ENCODE measurements at places on chromosomes 13 and 19.

GRCh38 chr13:84080748-84081530, 198.7 kb upstream of the SLITRK1 start:
- DNase-seq = no peak

- DNase-seq = peak; percentile 26
Observed at GRCh38 chr19:3692141-3693024, 7.9 kb downstream of the PIP5K1C start.

DNA sequence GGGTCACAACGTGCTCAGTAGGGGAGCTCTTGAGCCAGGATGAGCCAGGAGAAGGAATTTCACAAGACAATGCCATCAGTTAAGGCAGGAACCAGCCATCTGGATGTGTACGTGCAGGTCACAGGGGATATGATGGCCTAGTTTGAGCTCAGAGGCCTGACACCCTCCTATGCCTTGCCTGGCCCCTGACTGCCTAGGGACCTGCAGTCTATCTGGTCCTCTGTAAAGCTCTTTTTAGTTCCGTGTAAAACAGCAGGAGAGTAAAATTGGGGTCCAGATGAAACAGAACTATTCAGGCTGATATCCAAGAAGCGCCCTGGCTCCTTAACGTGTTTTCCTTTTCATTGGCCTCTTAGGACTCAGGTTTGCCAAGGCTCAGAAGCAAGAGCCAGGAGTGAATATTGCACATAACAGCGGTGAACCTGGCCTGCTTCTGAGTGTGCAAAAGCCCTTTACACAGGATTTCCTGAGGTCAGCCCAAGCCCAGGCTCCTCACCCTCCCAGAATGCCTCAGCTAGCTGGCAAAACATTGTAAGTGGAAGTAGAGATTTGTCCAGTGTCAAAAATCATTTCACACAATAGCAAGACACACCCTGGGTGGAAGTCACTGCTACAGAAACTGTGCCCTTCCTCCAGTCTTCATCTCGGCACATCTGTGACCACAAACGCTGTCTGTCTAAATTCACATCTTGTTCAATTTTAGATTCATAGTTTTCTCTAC, 777.2 kb downstream of the UQCRFS1 start:
- no peak for DNase-seq

- no peak for DNase-seq
Observed at GRCh38 chr13:107119989-107120881, 552.3 kb upstream of the ARGLU1 start.

GRCh38 chr13:24650161-24650560, 30.0 kb upstream of the ATP12A start:
- DNase-seq = no peak

- peak; percentile 60 for DNase-seq
Observed at GRCh38 chr19:6632002-6632621, 37.8 kb downstream of the TNFSF14 start.

GRCh38 chr19:31351855-31352195, 2.6 kb upstream of the TSHZ3 start:
- DNase-seq = no peak

GRCh38 chr19:48752496-48753365, at the start of gene FUT1:
Gene FUT1 (minus strand): TSS chr19:48752641. CDS start chr19:48751281, 1,360 bp downstream.
- no peak for DNase-seq

DNA sequence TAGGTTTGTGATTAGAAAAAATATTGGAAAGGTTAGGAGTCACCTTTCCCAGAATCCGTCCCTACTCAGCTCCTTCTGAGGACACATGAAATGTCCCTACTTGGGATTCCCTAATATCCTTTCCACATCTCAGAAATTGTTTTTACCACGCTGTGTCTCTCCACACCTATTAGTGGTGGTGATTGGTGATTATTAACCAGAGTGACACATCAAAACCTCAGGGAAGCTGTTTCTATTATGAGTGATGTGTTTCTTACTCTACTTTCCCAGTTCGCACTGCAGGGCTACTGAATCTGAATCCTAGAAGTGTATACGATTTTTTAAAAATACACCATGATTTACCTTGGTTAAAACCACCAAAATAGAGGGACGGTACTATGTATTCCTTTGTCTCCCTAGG, 460.8 kb downstream of the TBC1D4 start:
- DNase-seq = no peak

DNA sequence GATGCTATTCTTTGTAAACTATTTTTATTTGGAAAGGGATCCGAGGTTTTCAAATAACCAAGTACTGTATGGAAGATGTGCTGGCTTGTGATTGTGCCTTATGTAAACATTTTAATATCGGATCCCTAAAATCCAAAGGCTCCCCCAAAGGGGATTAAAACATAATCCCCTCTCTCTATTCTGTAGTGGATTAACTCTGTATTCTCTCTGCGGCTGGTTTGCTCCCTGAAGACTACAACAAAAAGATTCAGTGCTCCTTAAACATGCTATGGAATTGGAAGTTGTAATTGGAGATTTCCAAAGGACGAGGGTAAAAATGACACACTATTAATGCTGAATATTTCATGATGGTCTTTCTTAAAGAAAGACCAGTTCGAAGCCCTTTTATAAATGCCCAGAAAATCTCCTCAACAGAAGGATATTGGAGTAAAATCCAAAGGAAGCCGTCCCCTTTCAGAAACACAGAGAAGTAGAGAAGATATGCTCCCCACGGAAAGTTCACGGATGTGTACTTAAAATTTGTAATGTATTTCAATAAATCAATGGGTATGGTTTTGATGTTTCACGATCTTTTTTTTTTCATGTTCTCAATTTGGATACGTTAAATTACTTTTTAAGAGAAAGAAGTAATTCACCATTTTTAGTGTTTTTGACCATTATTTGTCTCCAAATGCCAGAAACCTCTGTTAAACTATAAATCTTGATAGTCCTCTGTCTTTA, 6.5 kb downstream of the MAB21L1 start:
- DNase-seq = no peak

GRCh38 chr13:98875146-98875729, 102.6 kb downstream of the DOCK9 start:
- no peak for DNase-seq

DNA sequence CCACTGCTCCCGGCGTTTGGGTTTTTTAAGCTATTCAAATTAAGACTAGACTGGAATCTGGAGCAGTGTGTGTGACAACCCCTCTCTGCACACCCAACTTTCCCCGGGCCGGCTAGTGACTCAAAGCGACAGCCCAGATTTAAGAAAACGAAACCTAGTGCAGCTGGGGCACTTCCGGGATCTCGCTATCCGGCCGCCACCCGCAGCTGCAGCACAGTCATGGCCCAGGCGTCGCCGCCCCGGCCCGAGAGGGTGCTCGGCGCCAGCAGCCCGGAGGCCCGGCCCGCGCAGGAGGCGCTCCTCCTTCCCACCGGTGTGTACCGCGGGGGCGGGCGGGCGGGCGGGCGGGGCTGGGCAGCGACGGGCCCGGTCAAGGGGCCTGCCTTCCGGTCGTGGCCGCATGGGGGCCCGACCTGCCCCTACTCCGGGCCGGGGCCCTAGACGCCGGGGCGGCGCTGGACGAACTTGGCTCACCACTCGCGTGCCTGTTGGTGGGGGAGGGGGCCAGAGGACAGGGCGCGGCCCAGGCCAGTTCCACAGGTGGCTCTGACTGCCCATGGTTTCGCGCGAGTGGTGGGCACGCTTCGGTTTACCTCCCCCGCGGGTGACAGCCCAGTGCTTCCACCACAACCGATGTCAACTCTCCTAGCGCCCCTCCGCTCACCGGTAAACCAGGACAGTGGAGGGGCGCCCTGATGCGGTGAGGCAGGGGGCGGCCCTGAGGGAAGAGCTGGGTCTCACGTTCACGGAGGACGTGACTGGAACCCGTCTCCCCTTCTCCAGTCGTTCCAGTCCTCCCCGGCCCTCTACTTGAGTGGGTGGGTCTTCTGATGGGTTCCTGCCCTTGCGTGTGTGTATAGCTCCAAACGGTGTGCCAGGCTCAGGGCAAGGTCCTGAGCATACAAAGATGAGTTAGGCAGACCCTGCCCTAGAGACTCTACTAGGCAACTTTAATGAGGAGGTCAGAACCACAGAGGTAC, at the start of gene PHF11:
Gene PHF11 (plus strand): TSS at position 171 of the 980 bp plus-strand sequence. CDS start 49 bp downstream, at position 220.
- DNase-seq = peak; percentile 65

GRCh38 chr19:495402-496111, 729 bp upstream of the MADCAM1 start:
- no peak for DNase-seq

DNA sequence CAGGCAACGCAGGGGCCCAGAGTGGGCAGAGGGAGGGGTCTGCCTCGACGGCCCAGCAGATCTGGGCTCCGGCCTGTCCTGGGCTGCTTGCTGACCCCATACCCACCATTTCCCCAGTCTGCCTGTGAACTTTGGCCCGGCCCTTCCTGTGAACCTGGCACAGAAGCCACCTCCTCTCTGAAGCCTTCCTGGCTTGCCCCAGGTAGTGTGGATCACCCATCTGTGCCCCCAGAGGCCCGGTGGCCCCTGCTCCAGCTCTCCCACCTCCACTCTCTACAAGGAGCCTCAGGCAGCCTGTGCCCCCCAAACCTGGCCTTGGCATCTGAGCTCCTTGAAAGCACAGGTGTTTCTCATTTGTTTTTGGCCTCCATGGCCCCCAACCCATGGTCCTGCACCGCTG, 15.7 kb downstream of the PLEKHF1 start:
- DNase-seq = no peak

DNA sequence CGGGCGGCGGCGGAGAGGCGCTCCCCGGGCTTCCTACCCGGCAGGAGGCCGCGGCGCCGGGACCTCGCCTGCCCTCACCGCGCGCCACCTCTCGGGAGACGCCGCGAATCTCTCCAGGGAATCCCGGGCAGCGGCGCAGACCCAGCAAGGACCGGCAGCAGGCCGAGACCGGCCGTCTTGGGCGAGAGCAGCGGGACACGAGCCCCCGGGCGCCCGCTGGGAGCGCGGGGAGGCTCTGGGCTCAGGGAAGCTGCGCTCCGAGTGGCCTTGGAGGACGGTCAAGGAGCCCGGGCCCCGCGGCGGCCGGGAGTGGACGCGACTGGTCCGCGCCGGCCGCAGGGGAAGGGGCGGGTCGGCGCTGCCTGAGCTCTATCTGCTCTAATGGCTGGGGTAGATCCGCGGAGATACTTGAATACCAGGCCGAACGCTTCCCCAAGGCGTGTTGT, 14.7 kb downstream of the CDX2 start:
- no peak for DNase-seq

GRCh38 chr13:95588721-95589120, 36.2 kb downstream of the CLDN10 start:
- no peak for DNase-seq
